ENCODE measurements at places on chromosomes 5 and 9. TPM values are rescaled to one million over a fixed set of nuclear protein-coding genes. Genes with fewer than 3 reads are reported as not detected.
A peak's percentile ranks its signal among the peaks of the same experiment; 100 is the strongest.

GRCh38 chr9:33178972-33179697 is 12.0 kb upstream of the B4GALT1 start:
- no peak for DNase-seq

GRCh38 chr9:13378154-13378553 is 98.7 kb upstream of the MPDZ start:
- no peak for DNase-seq

GRCh38 chr9:8845376-8845775 is 1045.8 kb upstream of the DMAC1 start:
- DNase-seq = no peak

DNA sequence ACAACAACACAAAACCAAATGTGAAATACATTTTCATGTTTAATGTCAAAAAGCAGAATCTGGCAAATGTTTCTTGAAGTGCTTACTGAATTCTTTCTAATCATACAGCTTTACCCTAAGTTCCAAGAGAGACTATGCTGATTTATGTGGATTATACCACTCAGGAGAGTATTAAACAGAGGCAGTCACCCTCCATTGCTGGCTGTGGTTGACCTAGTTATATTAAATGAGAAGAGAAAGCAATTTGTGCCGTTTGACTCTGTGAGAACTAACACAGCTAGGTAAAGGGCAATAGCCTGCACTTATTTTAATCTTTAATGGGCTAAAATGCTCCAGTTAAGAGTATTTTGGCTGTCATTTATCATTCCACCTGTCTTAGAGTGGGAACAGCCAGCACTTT is 62.6 kb downstream of the ELL2 start:
- no peak for DNase-seq

DNA sequence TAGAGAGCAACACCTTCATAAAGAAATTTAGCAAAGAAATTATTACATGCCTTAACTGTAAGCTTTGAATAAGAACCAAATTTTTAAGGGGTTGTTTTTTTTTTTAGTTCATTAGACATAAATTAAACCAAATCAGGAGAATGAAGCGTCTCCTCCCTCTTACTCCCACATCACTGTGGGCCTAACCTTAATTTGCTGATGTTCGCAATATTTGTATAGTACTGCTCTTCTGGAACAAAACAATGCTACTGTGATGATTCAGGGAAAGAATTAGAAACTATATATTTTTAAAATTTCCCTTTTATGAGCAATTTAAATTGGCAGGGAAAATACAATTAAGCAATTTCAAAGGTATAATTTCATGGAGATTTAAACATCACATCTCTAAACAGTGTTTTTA is 275.0 kb upstream of the C9orf72 start:
- no peak for DNase-seq

DNA sequence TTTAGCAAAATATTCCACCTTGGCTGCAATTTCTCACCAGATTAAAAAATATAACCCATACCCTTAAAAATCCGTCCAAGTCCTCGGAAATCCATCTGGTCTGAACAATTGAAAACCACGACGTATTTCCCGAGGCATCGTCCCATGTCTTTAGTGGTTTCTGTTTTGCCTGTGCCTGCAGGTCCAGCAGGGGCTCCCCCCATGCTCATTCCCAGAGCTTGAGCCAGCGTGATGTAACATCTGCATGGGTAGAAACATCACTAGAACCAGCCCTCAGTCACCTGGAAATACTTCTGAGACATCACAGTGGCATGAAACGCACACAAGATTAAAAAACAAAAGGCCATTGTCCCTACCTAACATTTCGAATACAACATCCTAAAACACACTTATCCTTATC is 114.0 kb downstream of the DNAH5 start:
- no peak for DNase-seq

DNA sequence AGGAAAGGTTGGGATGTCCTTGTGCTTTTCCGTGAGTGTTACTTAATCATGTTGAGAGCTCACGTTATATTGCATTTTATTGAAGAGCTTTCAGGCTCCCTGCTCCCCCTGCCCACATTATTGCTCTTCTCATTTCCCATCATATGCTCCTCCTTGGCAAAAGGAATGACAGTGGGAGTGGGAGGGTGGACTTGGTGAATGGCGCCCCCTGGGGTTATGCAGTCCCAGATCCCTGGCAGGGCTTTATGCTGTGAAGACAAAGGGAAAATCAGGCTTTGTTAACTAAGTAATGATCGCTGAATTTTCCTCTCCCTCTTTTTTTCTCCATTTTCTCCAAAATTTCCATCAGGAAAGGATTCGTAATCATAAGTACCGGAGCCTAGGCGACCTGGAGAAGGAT is 166.6 kb downstream of the SMARCA2 start:
- no peak for DNase-seq

GRCh38 chr5:126809916-126810315 is 33.0 kb downstream of the LMNB1 start:
- no peak for DNase-seq

DNA sequence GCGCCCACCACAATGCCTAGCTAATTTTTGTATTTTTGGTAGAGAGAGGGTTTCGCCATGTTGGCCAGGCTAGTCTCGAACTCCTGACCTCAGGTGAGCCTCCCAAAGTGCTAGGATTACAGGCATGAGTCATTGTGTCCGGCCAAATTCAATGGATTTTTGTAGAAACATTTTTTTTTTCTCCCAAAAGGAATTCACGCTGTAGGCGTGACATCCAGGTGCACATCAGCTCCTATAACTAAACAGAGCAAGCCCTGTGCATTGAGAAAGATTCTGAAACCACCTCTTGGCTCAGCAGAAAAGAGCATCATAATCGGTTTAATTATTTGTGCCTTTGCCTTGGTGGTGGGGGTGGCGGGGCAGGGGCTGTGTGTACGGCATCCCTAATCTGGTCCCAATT is 32.9 kb upstream of the DAB2IP start:
- no peak for DNase-seq

DNA sequence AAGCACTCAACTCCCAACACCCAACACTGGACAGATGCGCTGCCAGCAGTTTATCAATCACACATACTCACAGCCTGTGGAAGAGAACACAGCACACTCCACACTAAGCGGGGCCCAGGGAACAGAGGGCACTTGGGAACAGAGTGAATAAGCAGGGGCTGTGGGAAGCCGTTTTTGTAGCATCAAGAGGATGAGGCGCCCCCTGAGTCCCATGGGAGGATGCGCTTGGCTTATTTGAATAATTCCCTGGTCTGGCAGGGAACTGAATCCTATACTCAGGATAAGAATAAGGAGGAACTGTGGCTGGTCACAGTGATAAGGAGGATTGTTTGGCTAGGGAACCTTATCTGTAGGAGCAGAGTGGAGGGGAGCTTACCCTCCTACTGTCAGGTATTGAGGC is 96.1 kb upstream of the DNAH5 start:
- DNase-seq = no peak

DNA sequence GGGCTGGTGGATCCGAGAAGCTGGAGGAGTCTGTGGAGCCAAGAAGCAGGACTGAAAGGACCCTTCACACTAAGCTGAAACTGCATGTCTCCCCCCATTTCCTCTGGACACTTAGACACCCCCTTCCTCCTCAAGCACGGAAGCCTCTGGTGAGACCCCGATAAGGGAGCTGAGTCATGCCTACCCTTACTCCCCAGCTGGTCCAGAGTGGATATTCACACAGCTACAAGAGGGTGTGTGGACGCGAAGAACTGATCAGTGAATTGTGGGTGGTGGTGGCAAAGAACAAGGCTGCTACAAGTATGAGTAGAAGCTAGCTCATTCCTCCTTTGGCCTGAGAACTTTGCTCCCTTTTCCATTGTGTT is 4.3 kb downstream of the TLN1 start:
- no peak for DNase-seq

GRCh38 chr5:133332439-133333024 is 279.8 kb downstream of the FSTL4 start:
- DNase-seq = no peak

DNA sequence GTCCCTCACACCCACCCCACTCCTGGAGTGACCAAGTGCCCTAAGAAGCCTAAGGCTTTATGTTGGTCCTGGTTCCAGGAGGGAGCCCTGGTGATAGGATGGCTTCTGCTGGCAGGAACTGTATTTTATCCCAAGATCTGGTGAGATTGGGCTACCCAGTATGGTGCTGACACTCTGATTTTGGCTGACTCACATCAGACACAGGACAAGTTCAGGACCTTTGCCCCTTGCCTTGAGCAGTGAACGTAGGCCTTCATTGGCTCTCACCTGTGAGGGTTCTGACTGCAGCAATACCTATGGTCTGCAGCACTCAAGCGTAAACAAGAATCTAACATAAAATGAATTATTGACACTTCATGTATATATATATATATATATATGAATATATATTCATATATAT is 25.0 kb downstream of the BHMT start:
- no peak for DNase-seq

DNA sequence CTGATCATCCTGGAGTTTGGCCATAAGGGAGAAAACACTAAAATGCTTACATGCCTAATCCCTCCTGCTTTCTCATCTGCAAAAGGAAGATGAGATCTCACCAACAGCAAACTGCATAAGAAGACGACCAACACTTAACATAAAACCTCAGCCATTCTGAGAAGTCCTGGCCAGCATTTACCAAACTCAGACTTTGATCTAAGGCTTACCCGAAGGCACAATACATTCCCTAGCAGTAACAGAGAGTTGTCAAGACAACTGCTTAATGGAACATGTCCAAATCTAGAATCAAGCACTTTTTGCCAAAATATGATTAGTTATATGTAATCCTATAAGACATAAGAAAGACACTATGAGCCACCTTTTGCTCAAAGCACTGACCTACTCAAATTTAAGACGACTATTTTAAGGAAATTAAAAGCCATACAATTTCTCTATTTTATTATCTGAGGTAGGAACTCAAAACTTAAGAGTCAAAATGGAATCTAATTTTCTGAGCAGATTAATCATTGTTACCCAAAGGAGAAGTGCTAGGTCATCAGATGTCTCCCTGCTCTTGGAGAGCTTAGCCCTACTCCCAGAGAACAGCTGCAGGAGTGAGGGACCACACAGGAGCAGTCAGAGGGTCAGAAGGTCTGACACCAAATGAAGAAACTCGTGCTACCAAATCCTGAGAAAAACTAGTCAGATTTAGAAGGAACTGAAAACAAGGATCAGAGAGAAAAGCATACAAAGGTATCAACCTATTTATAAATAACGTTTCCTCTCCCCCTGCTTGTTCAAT is 39.3 kb downstream of the EPB41L4A start:
- no peak for DNase-seq

DNA sequence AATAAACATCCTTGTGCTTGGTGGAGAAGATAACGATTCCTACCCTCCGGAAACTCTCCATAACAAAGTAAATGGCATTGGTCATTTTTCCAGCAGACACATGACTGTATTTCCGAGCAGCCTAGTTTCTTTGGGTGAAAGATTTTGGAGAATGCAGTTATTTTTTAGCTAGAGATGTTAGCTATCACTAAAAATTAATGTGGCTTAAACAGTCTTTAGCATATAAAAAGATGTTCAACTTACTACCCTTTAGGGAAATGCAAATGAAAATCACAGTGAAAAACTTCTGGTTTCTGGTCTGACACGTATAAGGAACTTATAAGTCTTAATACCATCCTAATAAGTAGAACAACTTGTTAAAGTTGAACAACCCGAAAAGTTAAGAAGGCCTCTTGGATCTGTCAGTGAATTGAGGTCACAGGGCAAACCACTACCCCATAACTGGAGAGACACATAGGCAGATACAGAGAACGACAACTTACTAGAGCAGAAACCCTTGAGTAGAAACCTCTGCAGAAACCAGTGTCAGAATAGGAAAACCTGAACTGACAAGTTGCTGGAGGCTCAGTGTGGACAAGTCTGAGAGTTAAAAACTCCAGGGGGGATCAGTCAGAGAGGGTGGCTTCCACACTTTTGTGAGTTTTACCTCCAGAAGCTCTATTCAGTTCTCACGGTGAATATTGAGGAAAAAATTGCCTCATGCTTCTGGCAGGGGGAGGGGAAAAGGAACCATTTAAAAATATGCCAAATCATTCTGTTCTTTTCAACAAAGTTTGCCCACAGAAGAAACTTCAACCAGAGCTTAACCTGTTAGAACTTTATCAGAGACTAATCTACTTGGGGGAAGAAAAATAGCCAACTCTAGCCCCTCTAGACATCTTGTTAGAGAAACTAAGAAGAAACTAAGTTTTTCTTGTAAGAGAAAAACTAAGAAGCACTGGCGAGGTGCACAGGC is 325.2 kb upstream of the RPS23 start:
- no peak for DNase-seq

- no peak for DNase-seq
Measured at GRCh38 chr9:80383331-80383730, 811.6 kb downstream of the TLE4 start.

DNA sequence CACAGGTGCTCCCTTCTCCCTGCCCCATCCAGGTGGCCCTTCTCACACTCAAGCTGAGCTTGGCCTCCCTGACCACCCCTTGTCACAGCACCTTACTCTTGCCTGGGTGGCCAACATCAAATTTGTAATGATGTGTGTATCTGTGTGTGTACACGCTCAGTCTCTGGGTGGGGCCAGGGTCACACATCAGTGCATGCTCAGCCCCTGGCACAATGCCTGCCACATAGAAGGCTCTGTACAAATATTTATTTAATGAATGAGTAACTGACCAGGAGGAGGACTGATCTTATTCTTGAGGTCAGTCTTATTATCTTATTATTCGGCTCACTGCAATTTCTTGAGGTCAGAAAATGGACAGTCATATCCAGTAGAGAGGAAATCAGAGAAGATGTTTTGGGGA is 41.3 kb upstream of the HAND1 start:
- no peak for DNase-seq

DNA sequence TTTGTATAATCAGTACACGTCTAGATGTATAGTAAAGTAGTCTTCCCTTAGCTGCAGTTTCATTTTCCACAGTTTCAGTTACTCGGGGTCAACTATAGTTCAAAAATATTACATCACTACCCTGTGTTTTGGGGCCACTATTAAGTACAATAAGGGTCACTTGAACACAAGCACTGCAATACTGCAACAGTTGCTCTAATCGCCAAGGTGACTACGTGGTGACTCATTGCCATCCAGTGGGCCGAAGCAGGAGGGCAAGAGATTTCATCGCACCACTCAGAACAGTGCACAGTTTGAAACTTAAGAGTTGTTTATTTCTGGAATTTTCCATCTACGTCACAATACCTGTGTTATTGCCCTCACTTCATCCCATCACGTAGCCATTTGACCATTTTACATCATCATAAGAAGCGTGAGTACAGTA is at the start of gene ARL14EPL:
TSS of gene ARL14EPL (plus strand) at position 379 of the 424 bp plus-strand sequence. CDS start 18,994 bp downstream, outside the sequence.
- DNase-seq = peak; percentile 70

- DNase-seq = no peak
Measured at GRCh38 chr9:35490910-35491465, 1.1 kb downstream of the RUSC2 start.

- DNase-seq = no peak
Measured at GRCh38 chr5:59164041-59164830, 581.4 kb downstream of the RAB3C start.

The TAF11L14 gene
- total RNA-seq = not detected

The ECSCR gene
- total RNA-seq = 35.4 TPM

The PCDHB15 gene
- 3.2 TPM for total RNA-seq

The MRPS27 gene
- total RNA-seq = 40.1 TPM

The EIF4E1B gene
- not detected for total RNA-seq

The OCLN gene
- total RNA-seq = 2.7 TPM

The MRRF gene
- 21.4 TPM for total RNA-seq

The C9orf153 gene
- not detected for total RNA-seq

The PCDHGC3 gene
- 38.3 TPM for total RNA-seq

The ADAMTS16 gene
- not detected for total RNA-seq
